GM12891 (cell line): ENCODE measurements at places on chromosomes 6 and 20.

DNA sequence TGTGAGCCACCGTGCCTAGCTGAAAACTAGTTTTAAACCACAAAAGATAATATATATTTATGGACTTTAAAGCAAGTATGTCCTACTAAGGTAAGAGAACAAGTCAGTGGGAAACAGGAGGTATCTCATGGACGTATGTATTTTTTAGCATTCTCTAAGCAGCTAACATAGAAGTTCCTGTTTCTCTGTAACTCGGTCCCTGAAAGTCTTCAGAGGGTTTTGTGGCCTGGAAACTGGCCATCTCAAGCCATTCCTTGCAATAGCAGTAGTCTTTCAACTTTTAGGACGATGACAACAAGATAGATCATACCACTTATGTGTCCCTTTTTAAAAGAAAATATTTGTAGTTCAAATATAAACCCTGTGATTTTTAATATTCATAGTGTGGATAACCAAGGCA is 95.6 kb upstream of the RALGAPA2 start:
- DNase-seq = no peak

- DNase-seq = no peak
Measured at GRCh38 chr6:4093288-4093687, 14.4 kb upstream of the FAM217A start.

- DNase-seq = no peak
Measured at GRCh38 chr20:43936805-43937204, 22.2 kb downstream of the TOX2 start.

DNA sequence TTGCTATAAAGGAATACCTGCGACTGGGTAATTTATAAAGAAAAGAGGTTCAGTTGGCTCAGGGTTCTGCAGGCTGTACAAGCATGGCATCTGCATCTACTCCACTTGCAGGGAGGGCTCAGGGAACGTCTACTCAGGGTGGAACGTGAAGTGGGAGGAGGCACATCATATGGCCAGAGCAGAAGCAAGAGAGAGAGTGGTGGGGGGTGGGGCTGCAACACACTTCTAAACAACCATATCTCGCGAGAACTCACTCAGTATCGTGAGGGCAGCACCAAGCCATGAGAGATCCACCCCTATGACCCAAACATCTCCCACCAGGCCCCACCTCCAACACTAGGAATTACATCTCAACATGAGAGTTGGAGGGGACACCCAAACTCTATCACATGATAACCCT is 109.8 kb upstream of the SCAF8 start:
- DNase-seq = no peak
